Stimulated activated CD4-positive, alpha-beta T cell treated with anti-CD3 and anti-CD28 coated beads, Interleukin-2, amount 100 ng/mL, for 48 hours (primary cell): ENCODE measurements at places on chromosomes 2 and 18.

DNA sequence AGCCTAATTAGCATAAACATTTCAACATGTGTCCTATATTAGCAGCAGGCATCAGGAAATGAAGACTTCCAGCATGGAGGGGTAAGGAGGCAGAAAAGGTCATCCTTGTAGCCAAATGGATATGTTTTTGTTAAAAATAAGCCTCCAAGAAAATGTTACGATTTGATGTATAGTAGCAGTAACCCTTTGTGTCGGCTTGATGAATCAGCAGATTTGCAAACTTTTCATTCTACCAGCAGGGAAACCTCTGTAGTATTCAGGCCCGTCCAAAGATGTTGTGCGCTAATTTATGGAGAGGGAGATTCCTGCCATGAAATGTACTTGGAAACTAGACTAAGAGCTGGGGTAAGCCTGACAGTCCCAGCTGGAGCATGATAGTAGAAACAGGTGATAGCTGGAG, 780.8 kb upstream of the KLHL29 start:
- no peak for DNase-seq

- no peak for DNase-seq
Observed at GRCh38 chr2:65710779-65711295, 278.4 kb upstream of the SPRED2 start.

DNA sequence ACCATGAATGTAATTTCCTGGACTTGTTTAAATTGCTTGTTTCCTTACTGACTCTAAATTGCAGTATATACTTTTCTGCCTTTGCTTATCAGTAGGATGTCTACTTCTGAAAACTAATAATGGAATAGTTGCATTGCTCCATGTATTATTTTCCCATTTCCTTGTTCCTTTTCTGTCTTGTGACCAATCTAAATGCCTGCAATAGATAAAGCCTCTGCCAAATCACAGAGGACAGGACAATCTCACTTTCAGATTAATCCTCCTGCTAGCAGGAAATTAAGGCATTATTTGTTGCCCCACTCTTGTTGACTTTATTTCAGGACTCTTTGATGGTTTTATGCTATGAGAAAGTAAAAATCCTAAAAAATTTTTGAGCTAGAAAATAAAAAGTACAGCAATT, 4.7 kb upstream of the ESCO1 start:
- DNase-seq, result no peak

DNA sequence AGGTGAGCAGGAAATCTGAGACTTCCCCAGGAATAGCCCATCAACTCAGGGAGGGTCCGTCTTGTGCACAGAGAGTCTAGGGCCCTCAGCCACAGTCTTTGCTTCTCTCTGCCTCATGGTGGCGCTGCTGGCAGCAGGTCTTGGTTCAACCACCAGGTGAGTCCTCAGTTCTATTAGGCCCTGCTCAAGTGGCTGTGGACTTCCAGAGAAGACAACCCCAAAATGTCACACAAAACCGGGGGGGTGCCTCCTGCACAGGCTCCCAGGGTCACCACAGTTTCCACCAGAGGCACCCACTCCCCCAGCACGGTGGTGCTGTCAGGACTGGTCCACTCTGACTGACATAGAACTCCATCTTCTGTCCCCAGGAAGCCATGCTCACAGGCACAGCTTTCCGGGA, 2.4 kb upstream of the CHRNG start:
- no peak for DNase-seq

- DNase-seq, result no peak
Observed at GRCh38 chr2:10303181-10303693, 533 bp downstream of the HPCAL1 start.

DNA sequence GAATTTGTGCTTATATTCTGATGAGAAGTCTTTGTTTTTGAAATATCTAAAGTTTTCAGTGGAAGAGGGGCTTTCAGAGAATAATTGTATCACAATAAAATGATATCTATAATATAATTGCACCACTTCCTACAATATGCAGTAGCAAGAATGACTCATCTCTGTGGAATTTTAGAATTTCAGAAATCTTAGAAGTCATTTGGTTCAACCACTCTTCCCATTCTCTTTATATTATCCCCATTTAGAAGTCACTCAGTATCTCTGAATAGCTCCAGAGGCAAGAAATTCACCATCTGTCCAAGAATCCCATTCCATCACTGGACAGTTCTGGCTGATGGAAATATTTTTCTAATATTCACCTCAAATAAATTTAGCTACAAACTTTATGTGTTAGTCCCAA, 59.3 kb upstream of the CCDC68 start:
- no peak for DNase-seq

DNA sequence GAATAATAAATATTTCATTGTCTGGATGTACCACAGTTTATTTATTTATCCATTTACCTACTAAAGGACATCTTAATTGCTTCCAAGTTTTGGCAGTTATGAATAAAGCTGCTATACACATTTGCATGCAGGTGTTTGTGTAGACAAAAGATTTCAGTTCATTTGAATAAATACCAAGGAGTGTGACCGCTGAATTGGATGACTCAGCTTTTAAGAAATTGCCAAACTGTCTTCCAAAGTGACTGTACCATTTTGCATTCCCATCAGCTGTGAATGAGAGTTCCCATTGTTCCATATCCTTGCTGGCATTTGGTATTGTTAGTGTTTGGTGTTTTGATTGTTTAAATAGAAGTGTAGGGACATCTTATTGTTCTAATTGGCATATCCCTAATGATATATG, 36.2 kb upstream of the FMNL2 start:
- no peak for DNase-seq

DNA sequence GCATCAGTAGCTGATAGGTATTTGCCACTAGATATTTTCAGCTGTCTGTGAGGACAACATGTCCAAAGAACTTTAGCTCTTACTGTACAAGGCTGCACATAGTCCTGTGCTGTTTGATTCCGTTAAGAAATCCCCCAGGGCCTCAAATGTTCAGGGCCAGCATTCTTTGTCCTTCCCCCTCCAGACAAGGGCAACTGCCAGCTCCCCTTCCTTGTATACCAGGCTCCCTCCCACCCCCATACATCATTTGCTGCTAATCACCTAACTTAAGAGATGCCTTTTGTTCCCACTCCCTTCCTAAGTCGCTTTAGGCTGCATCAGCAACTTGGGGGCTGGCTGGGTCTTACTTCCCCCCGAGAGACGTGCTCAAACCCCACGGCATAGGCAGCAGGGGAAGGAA, 138.7 kb downstream of the CDH20 start:
- no peak for DNase-seq

DNA sequence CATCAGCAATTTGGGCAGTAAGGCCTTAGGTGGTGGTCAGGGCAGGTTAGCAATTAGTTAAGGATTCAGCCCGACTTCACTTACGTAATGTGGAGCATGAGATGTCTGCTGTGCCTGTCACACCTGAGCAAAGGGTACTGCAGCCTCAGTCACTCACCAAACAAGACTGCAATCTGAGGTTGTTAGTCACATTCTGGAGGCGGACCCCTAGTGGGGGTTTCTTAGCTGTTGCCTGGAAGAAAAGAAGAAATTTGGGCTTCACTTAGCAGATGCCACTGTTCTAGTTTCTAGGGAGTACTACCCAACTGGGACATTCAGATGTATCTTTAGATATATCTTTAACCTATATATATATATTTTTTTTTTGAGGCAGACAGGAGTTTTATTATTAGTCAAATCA, 529.9 kb downstream of the SLC4A3 start:
- no peak for DNase-seq

DNA sequence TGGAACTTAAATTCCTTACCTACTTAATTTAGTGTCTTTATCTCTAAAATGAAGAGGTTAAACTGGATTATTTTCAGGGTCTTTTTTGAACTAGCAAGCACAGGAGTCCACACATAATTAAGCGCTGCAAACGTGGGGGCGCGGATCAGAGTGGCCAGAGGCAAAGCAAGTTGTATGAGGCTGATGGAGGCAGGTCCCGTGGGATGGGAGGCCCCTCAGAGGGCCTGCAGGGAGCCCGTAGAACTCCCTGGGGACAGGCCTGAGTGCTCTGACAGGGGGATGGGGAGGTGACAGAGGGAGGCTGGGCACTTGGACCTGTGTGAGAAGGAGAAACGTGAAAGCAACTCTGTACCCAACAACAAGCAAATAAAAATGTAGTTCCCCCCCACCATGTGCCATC, 177.8 kb downstream of the ACKR3 start:
- DNase-seq, result no peak

- DNase-seq, result no peak
Observed at GRCh38 chr18:54679318-54680149, 88.5 kb downstream of the DYNAP start.

DNA sequence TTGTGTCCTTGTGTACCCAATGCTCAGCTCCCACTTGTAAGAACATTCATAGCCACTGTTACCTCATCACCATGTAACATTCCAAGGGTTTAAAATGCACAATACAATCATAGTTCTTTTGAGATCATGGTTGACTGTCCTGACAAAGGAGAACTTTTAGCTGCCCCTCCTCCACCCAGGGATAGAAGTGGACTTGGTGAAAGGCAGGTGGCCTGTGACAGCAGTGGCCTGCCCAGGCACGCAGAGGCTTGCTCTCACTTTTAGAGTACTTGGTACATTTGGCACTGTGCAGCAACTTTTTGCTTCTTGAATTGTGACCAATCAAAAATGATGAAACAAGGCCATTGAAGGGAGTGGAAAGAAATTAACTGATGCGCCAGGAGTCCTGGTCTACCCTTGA, 108.7 kb downstream of the ANKRD44 start:
- no peak for DNase-seq

DNA sequence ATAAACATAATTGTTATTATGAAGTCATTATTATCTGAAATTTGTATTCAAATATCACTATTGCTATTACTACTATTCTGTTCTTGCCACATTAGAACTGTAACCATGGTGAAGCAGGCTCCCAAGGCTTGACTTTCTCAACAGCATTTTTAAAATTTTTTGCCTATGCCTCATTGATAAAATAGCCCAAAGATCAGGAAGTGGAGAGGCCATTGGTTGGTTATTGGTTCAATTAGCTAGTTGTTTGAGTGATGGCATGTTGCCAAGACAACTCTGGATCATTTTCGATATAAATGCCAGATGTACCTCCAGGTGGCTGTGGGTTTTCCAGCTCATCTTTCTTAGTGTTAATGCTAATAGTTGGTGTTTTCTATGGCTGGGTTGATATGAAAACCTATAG, 513.5 kb downstream of the TRIB2 start:
- no peak for DNase-seq

- DNase-seq, result no peak
Observed at GRCh38 chr18:34971313-34971712, 69.9 kb upstream of the MAPRE2 start.
